ENCODE measurements at places on chromosomes 11 and 22.

- no peak for DNase-seq
Observed at GRCh38 chr11:10605941-10606381, 37.5 kb upstream of the LYVE1 start.

DNA sequence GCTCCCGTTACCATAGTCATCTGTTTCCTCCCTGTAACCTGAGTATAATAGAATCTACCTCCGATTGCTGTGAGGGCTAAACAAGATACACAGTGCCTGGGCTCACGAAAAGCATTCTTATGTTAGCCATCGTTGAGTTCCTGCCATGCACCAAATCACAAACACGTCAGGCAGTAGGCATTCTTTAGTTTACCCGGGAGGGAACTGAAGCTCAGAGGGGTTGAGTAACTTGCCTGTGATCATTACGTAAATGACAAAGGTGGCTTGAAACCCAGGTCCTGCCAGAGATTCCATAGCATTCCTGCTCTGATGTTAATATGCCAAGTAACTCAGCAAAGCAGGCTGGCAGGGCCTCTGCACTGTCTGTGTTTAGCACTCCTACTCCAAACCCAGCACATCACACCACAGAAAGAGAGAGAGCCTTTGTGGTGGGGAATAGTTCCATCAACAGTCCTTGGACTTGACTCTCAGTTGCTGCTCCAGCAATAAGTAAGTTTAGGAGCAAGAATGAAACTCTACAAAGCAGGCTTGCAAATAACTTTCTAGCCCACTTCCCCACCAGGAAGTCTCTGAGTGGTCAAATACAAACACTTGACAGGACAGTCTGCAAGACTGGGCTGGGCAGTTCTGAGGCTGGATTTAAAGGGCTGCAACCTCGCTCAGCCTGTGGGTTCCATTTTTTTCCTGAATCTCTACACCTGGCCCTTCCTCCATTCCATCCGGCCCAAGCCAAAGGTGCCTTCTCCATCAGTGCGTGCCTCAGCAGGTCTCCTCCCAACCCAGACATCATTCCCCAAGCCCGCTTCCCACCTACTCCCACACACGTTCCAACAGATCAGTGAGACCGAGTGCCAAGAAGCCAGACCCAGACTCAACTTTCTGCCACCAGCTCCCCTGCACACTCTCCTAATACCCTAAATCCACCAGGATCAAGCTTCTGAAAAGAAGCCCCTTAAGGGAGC, 1.1 kb downstream of the SCN2B start:
- no peak for DNase-seq

- DNase-seq: no peak
Observed at GRCh38 chr11:94417386-94417987, 16.3 kb upstream of the GPR83 start.

DNA sequence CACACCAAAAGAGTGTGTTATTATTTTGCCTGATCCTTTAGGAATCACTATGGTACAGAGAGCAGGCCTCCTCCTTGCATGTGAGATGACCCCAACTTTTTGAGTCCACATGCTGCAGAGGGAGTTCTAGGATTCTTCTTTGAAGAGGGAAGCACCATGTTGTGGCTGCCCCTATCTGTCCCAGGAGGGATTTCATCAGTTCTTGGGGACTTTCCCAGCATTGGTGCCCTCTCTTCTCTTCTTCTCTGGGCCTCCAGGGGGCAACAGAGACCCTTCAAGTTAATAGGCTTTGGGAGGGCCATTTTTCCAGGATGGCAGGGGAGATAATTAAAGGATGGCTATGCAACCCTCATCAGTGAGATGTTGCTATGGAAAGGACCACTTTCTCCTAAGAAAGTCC, 3.6 kb downstream of the MMP1 start:
- no peak for DNase-seq

DNA sequence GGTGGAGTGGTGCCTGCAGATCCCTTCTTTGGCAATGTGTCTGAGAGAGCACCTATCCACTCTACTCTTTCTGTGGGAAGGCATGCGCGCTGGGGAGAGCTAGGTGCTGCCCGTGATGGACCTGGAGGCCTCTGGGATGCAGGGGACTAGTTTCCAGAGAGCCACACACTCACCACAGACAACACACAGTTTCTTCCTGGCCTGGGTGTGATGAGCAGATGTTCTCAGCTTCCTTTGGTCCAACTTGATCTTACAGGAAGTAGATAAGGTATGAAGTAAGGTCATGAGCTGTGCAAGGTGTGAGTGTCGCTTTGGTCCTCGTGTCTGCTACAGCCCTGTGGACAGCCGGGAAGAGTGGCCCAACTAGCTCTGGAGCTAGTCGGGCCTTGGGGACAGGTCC, 27.3 kb upstream of the SUSD2 start:
- DNase-seq: no peak

- DNase-seq: no peak
Observed at GRCh38 chr11:102317768-102318103, 452 bp downstream of the BIRC3 start.

DNA sequence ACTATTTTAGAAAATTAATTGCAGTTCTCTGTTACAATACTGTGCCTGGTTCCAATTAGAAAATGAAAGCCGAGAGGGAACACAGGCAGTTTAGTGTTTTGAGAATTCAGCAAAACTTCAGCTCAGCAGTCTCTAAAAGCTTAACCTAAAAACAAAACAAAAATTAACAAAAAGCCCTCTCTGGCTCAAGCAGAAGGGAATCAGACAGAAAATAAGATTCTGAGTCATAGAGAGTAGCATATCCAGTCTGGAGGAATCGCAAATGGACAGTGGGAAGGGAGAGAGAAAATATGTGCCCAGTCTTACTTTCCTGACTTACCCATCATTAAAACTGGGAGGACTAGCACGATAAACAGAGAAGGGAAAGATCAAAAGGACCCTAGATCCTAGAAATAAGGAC, 38.1 kb upstream of the CHRM4 start:
- no peak for DNase-seq

GRCh38 chr22:33209930-33210784, 152.0 kb upstream of the SYN3 start:
- no peak for DNase-seq

DNA sequence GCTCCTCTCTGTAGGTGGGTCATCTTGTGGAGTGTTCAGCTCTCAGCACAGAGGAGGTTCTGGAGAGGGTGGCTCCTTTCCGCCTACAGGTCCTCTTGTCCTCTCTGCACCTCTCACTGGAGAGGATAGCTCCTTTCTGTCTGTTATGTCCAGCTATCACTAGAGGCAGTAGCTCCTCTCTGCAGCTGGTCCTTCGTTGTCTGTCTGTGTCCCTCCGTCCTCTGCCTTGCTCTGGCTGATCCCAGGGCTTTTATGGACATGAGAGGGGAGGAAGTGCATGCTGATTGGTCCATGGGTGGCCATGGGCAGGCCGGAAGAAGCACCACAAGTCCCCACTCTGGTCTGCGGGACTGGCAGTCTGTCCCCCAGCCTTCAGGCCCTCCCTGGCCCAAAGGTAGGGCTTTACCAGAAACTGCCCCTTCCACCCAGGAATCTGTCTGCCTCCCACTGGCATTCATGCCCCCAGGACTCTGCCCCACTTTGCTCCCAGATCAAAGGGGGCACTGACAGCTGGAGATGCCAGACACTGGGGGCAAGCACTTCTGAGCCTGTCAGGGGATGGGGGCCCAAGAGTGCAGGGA, 38.6 kb upstream of the CALCB start:
- DNase-seq: no peak

DNA sequence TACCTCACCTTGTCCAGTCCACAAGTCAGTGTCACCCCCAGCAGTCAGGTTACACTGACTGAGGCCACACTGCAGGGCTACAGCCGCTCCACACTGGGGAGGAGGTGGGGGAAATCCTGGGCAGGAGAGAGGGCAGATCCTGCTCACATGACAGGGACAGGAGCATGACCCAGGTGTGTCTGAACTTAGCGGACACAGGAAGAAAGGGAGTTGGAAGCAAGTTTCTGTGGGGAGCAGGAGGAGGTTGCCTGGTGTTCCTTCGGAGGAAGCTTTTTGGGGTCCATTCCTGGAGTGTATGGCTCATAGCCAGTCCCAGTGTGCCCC, 5.9 kb downstream of the MMP11 start:
- no peak for DNase-seq

DNA sequence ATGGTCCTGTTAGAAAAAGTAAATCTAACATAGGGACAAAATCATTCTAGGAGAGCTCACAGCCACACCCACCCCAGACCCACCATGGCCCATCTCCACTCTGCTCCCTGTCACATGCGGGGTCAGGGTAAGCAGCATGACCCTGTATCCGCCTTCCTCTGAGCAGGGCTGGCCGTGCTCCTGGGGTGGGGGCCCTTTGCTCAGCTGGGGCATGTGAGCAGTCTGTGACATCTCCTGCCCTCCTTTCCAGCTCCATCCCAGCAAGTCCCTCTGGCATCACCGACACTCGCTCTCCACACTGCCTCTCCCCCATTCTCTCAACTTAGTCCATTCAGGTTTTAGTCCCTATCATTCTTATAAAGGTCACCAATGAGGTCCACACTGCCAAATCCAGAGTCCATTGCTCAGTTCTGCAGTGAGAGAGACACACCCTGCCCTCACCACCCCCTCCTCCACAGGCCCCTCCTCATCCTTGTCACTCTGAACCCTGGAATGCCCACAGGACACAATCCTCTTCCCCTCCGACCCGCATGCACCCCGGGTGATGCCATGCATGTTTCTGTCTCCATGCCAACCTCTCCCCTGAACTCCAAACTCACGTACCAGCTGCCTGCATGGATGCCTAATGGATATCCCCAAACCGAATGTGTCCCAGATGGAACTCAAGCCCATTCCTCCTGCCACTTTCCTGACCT, 65.1 kb upstream of the PITPNB start:
- no peak for DNase-seq

- DNase-seq: peak; percentile 76
Observed at GRCh38 chr11:47220401-47220821, 5.6 kb downstream of the DDB2 start.

- DNase-seq: peak; percentile 6
Observed at GRCh38 chr22:41094041-41094593, 1.7 kb downstream of the EP300 start.

DNA sequence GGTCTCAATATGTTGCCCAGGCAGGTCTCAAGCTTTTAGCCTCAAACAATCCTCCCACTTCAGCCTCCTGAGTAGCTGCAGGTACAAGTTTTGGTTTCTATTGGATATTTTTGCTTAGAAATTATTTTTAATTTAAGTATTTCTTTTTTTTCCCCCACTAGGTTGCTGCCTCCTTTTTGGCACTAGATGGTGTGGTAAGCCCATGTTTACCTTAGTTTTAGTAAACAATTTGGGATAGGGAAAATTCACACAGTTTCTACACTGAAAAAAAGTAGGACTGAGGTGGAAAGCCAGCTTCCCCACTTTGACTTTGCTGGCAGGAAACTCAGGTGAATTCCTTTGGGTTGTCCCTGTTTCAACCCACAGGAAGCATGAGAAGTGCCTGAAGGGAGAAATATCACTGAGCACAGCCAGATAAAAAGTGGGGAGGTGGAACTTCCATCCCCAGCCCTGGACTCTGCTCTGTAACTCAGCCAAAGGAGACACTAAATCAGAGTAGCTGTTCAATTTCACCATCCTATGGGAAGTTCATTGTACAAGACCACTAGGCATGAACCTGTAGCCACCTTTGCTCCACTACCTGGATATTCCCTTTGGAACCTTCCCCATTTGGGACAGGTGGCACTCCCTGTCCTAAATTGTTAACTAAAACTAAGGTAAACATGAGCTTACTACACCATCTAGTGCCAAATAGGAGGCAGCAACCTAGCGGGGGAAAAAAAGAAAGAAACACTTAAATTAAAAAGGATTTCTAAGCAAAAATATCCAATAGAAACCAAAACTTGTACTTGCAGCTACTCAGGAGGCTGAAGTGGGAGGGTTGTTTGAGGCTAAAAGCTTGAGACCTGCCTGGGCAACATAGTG, 154.4 kb upstream of the FAT3 start:
- DNase-seq: no peak

GRCh38 chr11:76644591-76644990, 26.0 kb downstream of the LRRC32 start:
- no peak for DNase-seq

- DNase-seq: no peak
Observed at GRCh38 chr22:31659246-31659645, 2.8 kb downstream of the PISD start.

- DNase-seq: no peak
Observed at GRCh38 chr11:33664827-33665226, 35.8 kb downstream of the C11orf91 start.

GRCh38 chr22:50490531-50491308, 4.1 kb downstream of the MIOX start:
- DNase-seq: no peak

DNA sequence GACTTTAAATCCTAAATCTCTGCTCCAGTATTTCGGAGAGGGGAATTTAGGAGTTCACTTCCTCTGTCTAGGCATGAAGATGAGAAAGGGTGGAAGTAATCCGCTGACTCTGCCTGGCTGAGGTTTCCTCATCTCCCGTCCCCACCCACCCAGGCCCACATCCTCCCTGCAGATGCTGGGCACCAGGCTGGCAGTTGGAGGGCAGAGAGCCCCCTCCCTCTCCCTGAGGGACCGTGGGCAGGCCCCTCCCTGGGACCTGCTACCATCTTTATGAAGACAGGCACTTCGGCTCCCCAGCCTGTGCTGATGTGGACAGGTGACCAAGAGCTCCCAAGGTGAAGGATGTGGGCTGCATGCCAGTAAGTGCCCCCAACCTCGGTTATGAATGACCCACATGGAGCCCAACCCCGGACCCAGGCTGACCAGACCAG, 6.7 kb downstream of the CASTOR1 start:
- no peak for DNase-seq

DNA sequence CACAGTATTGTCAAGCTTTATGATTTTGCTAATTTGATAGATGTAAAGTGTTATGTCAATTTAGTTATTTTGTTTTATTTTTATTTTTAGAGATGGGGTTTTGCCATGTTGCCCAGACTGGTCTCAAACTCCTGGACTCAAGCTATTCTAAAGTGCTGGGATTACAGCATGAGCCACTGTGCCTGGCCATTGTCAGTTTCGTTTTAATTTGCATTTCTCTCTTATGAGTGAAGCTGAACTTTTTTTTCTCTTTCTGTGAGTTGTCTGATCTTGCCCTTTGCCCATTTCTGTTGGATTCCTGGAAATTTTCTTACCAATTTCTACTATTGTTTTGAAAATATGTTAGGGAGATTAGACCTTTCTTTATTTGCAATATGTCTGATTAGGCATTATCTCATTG, 15.5 kb downstream of the NEU3 start:
- no peak for DNase-seq

- no peak for DNase-seq
Observed at GRCh38 chr11:101612481-101612880, 28.7 kb upstream of the TRPC6 start.

Data from HS-5 (cell line).